ENCODE measurements at places on chromosomes 6 and 20.

DNA sequence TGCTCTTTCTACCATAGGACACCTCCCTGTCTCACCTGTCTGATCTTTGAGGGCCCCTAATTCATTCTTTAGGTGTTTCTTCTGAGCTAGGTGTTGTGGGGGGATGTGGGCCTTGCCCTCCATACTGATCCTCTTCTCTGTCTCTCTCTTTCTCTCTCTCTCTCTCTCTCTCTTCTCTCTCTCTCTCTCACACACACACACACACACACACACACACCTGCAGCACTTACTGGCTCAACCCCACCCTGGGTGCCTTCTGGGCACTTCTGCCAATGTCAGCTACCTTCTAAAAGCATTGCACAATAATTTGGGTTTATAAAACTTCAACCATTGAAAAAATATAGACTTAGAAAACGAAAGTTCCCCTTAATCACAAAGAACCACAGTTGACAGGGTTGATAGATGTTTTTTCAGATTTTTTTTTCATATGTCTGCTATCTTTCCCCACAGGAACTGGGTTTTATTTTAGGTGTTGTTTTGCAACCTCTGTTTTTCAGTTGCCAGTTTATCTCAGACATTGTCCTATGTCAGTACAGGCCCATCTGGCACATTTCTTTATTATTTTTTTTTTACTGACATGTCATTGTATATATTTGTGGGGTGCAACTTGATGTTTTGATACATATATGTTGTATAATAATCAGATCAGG lies 28.1 kb downstream of the PKIG start:
- no peak for DNase-seq

DNA sequence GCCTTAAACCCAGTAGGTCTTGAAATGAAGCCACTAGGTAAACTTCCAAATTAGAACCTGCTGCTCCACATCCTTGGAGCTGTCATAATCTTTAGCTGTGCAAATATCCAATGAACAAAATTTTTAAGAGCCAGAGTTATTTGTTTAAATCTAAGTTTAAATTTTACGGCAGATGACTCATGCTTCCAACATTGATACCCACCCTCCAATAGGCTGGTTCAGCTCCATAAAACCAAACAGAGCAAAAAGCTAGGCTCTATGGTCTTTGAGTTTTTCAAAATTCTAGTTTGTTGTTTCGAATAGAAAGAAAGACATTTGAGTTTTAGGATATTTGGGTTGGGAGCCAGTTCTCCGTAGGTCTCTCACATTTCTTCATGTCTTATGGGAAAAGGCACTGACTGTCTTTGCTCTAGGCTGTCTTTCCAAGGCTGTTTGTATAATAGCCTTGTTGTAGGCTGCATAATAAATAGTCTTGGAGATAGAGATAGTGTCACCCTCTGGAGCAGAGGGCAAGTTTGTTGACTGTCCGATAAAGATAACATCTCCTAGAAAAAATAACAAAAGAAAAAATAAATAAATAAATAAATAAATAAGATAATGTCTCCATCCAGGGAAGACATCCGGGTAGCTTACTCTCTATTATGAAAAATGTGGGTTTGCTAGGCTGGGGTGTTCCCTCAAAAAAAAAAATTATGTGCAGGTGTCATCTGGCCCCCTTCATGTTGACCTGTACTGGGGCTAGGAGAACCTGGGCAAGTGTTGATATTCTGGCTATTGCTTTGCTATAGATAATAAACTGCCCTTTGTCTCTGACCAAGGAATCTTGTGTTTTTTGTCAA lies 36.5 kb downstream of the SLC2A12 start:
- DNase-seq: no peak

DNA sequence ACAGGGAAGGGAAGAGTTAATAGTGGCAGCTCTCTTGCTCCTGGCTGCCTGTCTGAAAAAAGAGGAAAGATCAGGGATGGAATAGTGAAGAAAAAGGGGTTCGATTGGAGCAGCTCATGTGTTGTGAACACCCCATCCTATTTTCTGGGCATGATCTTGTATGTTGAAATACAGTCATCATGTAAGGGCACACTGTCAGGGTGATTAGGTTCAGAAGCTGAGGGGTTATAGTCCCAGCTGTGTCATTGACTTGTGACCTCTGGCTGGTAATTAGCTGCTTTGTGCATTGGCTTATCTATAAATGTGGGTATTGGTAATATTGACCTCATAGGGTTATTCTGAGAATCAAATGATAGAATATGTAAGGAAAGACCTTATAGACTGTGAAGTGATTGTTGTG lies 30.1 kb downstream of the PHF20 start:
- DNase-seq: no peak

- peak; percentile 32 for DNase-seq
Measured at GRCh38 chr6:99821164-99821563, 172.9 kb downstream of the MCHR2 start.

DNA sequence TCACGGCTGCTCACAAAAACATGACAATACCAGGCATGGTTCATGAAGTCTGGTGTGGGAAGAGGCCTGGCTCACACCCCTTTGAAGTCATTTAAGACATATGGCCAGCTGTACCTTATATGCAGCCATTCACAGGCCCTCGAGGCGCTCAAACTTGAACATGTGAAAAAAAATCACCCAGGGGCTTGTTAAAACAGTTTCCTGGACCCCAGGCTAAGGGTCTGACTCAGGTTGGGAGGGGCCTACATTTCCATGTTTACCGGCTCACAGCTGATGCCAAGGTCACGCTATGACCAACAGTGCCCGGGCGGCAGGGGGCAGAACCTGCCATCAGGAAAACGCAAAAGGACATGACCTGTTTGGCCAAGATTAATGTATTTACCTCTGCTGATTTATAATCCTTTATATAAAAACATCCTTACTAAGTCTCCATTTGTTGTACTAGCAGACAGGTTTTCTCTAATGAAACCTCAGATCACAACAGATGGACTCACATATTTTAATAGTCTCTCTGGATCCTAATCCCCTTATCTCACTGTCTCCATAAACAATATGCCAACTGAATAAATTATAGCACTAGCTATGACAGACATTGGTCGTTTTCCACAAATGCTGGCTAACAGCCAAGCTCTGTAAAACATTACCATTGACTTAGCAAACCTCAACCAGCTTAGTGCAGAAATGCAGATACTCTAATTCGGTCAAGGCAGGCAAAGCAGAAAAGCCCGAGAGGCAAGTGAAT lies 19.9 kb downstream of the EZR start:
- peak; percentile 63 for DNase-seq

DNA sequence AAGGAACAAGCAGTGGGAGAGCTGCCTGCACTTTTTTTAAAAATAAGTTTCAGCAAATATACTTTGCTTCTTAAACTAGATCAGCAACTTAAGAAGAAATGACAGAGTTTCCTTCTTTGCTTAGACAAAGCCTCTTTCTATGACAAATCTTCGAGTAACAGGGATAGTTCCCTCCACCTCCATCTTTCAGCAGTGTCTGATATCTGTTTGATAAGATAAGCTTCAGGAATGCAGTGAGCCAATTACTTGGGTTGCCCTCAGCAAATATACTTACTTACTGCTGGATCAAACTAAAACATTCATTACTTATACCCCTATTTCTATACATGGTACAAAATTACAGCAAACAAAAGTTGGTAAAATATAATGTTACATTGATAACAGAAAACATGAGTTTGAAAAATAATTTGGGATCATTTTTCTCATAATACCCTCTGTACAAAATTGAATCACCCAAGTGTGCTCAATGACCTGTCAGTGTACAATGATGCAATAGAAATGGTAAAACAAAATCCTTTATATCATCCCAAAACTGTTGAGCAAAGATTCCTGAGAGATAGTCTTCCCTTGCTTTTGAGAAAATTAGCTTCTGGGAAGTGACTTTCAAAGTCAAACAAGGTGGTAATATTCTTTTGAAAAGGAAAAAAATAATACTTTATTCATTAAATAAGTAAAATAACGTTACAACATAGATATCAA lies 24.5 kb downstream of the FRK start:
- DNase-seq: no peak

DNA sequence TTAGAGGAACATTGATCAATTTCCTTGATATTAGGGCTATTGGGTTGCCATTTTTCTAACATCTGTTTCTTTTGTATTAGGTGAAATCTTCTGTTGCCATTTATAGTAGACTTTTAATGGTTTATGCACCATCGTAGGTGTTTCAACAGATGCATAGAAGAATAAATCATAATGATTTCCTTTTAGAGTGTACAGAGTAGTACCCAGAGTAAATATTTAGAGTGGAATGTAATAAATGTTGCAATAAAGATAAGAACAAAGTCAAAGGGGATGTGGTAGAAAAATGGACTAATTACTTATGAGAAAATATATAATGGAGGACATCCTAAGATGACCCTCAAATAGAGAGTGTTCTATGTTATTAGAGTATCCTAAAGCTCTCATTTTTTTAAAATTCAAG lies 643.0 kb upstream of the CITED2 start:
- no peak for DNase-seq

DNA sequence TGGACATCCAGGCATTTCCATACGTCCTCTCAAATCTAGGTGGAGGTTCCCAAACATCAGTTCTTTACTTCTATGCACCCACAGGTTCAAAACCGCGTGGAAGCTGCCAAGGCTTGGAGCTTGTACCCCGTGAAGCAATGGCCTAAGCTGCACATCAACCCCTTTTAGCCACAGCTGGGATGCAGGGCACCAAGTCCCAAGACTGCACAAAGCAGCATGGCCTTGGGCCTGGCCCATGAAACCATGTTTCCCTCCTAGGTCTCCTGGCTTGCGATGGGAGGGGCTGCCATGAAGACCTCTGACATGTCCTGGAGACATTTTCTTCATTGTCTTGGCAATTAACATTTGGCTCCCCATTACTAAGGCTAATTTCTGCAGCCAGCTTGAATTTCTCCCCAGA lies 88.9 kb upstream of the CBLN4 start:
- no peak for DNase-seq

- peak; percentile 88 for DNase-seq
Measured at GRCh38 chr20:57930351-57930750, 220.5 kb upstream of the PMEPA1 start.

- no peak for DNase-seq
Measured at GRCh38 chr6:134519465-134519864, 201.6 kb upstream of the SGK1 start.

DNA sequence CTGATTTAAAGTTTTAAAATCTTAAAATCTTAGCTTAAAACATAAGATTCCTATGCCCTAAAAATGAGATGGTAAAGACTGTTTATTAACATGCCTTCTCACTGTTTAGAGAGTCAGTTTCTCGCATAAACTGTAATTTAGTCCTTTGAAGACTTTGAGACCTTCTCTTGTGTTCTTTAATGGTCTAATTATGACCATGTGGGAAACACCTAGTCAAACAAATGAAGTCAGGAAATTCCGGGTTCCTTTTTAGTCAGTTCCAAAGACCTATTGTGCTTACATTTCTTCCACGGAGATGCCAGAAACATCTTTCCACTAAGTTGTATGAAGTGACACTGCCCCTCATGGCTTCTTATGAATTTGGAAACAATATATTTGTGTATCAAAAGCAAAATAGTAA lies 64.2 kb upstream of the KIF25 start:
- DNase-seq: no peak

- DNase-seq: no peak
Measured at GRCh38 chr6:113634352-113635163, 222.6 kb upstream of the MARCKS start.

GRCh38 chr20:50284811-50285375 lies 94.3 kb downstream of the CEBPB start:
- DNase-seq: no peak

GRCh38 chr20:51828762-51829161 lies 26.4 kb upstream of the SALL4 start:
- no peak for DNase-seq

GRCh38 chr6:167687116-167687725 lies 139.5 kb upstream of the AFDN start:
- DNase-seq: no peak

DNA sequence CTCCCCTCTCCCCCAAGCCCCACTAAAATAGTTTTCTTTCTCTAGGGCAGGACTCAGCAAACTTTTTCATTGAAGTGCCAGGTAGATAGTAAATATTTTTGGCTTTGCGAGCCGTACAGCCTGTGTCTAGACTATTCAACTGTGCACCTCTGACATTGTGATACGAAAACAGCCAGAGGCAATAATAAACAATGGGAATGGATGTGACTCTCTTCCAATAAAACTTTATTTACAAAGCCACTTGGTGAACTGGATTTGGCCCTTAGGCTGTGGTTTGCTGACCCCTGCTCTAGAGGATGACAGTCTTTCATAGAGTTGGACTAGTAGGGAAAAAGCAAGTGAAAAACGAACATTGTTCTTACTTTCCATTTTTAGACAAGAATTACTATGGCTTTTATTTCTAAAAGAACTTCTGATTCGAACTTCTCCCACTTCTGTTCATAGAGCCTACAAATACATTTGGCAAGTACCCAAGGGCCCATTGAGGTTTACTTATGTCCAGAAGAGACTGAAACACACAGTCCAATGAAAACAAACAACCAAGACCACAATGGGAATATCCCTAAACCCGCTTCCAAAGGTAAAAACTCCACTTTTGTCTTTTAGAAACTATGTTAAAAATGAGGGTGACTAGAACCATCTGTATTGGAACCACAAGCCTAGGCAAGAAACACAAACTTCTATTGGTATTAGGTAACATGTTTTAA lies 46.4 kb upstream of the CDKAL1 start:
- no peak for DNase-seq

GRCh38 chr6:34120953-34121675 lies 24.8 kb downstream of the GRM4 start:
- no peak for DNase-seq

DNA sequence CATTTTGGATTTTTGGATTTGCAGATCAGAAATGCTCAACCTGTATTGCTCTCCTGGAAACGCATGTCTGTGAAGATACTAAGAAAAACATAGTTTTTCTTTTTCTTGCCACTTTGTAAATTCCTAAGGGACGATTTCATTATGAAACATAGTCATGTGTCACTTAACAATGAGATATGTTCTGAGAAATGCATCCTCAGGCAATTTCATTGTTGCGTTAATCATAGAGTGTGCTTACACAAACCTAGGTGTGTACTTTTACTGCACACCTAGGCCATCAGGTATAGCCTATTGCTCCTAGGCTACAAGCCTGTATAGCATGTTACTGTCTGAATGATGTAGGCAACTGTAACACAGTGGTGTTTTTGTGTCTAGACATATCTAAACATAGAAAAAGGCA lies 13.4 kb upstream of the THEMIS start:
- DNase-seq: no peak

- DNase-seq: no peak
Measured at GRCh38 chr6:108707328-108707976, 140.8 kb upstream of the ARMC2 start.

DNA sequence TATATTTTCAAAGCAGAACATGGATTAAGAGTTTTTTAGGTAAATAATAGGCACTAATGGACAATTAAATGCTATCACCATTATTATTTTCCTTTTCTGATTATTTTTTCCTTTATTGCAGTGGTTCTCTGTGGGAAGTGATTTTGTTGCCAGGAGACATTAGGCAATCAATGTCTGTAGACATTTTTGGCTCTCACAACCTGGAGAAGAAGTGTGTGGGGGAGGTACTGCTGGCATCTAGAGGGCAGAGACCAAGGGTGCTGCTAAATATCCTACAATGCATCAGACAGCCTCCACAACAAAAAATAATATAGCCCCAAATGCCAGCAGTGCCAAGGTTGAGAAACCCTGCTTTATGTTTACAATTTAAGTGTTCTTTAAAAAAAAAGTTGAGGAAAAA lies 8.3 kb downstream of the IFNGR1 start:
- DNase-seq: no peak

- no peak for DNase-seq
Measured at GRCh38 chr6:73985891-73986290, 289.9 kb downstream of the CD109 start.

Measured in NCI-H2081 (cell line).